CD14-positive monocyte (primary cell): ENCODE measurements at places on chromosomes 5 and 9. TPM values are rescaled to one million over a fixed set of nuclear protein-coding genes. Genes with fewer than 3 reads are reported as not detected.

DNA sequence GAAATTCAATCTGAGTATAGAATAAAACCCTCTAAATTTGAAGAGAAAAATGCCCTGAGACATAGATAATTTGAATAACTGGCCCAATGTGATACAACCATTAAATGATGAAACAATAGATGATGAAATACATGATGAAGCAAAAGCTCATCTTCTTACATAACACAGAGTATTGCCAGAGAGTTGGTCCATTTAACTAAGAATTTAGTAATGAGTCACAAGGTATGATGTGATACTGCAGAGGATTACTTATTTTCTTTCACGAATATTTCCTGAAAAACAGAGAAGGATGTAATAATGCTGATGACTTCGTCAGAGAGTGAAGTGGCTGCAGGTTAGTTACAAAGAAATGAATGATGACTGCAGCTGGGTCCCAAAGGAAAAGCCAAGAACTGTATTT lies 379.3 kb downstream of the CDH12 start:
- no peak overlapping the region for H3K27ac ChIP-seq
- H3K36me3 ChIP-seq, result no peaks in the 10 kb centered on the region
- H3K4me3 ChIP-seq, result no peak overlapping the region
- H3K27me3 ChIP-seq, result no peaks in the 10 kb centered on the region

DNA sequence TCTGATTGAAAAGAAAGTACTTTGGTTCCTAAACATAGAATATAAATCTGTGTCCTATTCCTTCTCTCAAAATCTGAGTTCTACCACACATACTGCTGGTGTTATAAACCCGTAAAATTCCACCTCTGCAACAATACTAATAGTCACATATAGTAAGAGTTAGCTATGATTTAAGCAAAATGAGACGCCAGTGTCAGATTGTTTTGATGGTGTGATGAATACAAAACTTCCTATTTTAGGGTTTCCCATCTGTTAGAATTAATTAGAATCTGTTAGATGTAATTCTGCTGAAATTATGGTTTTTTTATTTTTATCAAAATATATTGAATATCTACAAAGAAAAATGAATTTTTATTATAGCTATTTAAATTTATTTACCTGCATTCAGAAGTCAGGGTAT lies 26.7 kb downstream of the ARSK start:
- H3K4me3 ChIP-seq, result no peak overlapping the region
- no peaks in the 10 kb centered on the region for H3K4me1 ChIP-seq
- H3K27me3 ChIP-seq, result no peaks in the 10 kb centered on the region
- no peaks in the 10 kb centered on the region for H3K36me3 ChIP-seq

DNA sequence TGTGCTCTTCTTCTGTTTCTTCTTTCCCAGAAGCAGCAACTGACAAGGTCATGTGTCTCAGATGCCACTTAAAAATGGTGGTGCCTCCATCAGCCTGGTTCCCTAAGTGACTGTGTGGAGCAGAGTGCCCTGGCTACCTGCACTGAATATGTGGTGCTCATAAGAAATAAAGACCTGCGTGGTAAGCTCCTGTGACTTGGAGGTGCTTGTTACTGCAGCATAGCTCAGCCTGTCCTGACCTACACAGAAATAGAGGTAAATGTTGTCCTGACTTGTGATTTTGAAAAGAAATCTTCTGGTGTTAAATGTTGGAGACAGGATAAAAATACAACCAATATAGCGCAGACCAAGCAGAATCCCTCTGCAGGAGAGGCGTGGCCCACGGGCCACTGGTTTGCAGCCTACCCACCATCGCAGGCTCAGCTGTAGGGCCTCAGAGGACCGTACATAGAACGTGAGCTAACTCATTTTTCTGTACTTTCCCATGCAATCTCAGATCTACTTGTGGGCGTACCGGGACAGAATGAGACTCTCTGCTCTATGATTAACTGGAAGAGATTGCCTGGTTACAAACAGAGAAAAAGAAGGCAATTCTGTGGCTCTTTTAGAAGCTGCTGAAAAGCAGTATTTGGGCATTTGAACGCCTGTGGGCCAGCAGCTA lies 79.4 kb upstream of the UNC5A start:
- no peak for DNase-seq
- H3K27ac ChIP-seq, result no peak overlapping the region
- H3K27me3 ChIP-seq, result peaks cover 17% of the 10 kb centered on the region
- no peaks in the 10 kb centered on the region for H3K36me3 ChIP-seq
- H3K4me3 ChIP-seq, result no peak overlapping the region

Gene PKD2L2
- polyA plus RNA-seq, result 0.08 TPM

DNA sequence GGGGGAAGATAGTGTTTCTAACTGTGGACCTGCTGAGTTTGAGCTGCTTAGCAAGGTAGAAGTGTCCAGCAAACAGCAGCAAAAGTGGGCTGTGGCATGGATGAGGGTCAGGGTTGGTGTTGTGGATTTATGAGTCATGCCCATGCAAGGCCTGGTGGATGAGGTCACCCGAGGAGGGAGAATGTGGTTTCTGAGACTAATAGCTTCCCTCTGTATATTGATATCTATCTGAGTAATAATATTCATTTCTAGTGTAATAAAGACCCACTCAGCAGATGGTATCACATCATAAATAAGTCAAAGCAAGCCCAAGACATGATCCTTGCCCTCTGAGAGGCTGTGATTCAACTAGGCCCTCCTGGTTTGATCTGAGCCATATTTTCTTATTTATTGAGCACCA lies 597.8 kb upstream of the CLINT1 start:
- no peaks in the 10 kb centered on the region for H3K36me3 ChIP-seq
- DNase-seq, result peak; percentile 25
- H3K27ac ChIP-seq, result no peak overlapping the region

- H3K27me3 ChIP-seq, result no peaks in the 10 kb centered on the region
- H3K36me3 ChIP-seq, result no peaks in the 10 kb centered on the region
- H3K27ac ChIP-seq, result no peak overlapping the region
- H3K4me3 ChIP-seq, result no peak overlapping the region
- H3K4me1 ChIP-seq, result no peaks in the 10 kb centered on the region
Measured at GRCh38 chr9:27118916-27119315, 9.9 kb downstream of the TEK start.

- peak overlapping the region; percentile 30 for H3K27ac ChIP-seq
- no peak for DNase-seq
- H3K4me1 ChIP-seq, result no peaks in the 10 kb centered on the region
- H3K4me3 ChIP-seq, result no peak overlapping the region
- H3K36me3 ChIP-seq, result peaks cover 74% of the 10 kb centered on the region
- H3K27me3 ChIP-seq, result no peaks in the 10 kb centered on the region
Measured at GRCh38 chr9:89361816-89362646, 43.7 kb downstream of the SECISBP2 start.

Gene POU5F2
- polyA plus RNA-seq, result 0.01 and 0.05 TPM in 2 replicates

Gene ROR2
- polyA plus RNA-seq, result not detected in 2 replicates

Gene SPATA31D4
- polyA plus RNA-seq, result not detected

- no peak overlapping the region for H3K4me3 ChIP-seq
- H3K27ac ChIP-seq, result no peak overlapping the region
- H3K36me3 ChIP-seq, result no peaks in the 10 kb centered on the region
- H3K27me3 ChIP-seq, result no peaks in the 10 kb centered on the region
- peaks cover 46% of the 10 kb centered on the region for H3K4me1 ChIP-seq
- DNase-seq, result no peak
Measured at GRCh38 chr9:129604766-129605163, 16.1 kb downstream of the C9orf50 start.

- no peak overlapping the region for H3K27ac ChIP-seq
- no peak overlapping the region for H3K4me3 ChIP-seq
- no peaks in the 10 kb centered on the region for H3K27me3 ChIP-seq
- DNase-seq, result no peak
- no peaks in the 10 kb centered on the region for H3K4me1 ChIP-seq
Measured at GRCh38 chr5:108900668-108901067, 153.0 kb downstream of the FER start.

DNA sequence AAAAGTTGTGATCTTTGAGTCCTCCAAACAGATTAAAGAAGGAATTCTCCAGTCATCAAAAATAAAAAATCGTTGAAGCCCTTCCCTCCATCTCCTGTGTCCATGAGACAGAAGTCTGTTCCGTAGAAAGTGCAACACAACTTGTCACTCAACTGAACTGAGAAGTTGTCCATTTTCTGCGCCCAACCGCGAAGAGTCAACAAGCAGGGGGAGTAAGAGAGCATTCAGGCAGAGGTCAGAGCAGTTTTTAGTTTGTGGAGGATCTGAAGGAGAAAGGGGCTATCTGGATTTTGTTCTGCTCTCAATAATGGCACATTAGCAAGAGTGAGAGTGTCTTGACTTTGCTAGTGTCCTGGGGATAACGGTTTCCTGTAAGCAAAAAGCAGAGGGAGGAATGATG lies 303.9 kb downstream of the ICE1 start:
- DNase-seq, result no peak
- no peaks in the 10 kb centered on the region for H3K36me3 ChIP-seq
- no peaks in the 10 kb centered on the region for H3K27me3 ChIP-seq
- H3K27ac ChIP-seq, result no peak overlapping the region

GRCh38 chr5:16531063-16531648 lies 65.6 kb upstream of the ZNF622 start:
- DNase-seq, result no peak
- H3K36me3 ChIP-seq, result no peaks in the 10 kb centered on the region
- no peak overlapping the region for H3K27ac ChIP-seq
- no peaks in the 10 kb centered on the region for H3K4me1 ChIP-seq
- H3K4me3 ChIP-seq, result no peak overlapping the region

Gene CATSPER3
- 0.52 TPM for polyA plus RNA-seq

Gene FBXL17
- polyA plus RNA-seq, result 4.0 and 6.6 TPM in 2 replicates

DNA sequence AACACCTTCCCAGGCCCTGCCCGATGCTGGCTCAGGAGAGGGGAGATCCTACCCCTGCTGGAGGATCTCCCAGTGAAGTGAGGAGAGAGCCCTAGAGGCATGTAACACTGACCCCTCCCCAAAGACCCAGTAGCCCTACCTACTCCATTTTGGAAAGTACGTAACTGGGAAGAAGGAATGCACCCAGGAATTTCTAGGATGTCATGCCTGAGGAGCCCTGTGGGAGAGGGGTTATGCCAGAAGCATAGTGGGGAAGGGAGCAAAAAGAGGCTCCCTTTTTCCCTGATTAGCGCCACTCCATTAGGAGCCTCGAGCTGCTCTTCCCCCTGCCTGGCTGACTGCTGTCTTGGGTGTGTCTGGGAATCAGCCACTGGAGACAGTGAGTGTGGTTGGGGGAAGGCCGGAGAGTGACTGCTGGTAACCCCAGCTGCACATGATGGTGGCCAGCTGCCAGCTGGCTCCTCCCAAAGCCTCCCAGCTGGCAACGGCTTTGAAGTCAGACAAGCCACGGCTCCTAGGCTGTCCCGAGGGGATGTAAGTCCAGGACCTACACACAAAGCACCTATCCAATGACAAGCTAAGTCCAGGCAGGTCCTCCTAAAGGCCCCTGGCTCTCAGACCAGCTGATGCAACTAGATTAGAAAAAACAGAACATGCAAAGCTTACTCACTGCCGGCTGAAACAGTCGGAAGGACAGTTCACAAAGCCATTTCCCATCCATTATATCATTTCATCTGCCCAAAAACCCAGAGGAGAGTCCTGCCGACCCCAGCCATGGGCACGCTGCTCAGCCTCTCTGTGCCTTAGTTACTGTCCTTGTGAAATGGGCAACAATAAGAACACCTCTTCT lies 136.5 kb upstream of the ABCA1 start:
- H3K36me3 ChIP-seq, result no peaks in the 10 kb centered on the region
- H3K27me3 ChIP-seq, result no peaks in the 10 kb centered on the region

Gene PRDM9
- not detected in 2 replicates for polyA plus RNA-seq

DNA sequence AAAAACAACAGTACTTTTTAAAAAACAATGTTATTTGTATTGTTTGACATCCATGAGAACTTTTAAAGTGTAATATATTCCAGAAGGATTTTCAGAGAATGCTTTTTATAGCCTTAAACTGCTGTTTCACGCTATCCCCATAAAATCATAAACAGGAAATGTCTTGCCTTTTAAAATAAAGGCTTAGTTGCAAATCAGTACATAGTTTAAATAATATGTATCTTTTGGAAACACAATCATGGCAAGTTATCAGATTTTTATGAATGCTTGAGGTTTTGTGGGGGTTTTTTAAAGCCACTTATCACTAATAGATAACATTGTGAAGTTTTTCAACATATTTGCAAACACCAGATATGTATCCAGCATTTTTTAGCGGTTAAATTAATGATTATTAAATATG lies 37.2 kb upstream of the F2RL2 start:
- no peak overlapping the region for H3K4me3 ChIP-seq
- no peak overlapping the region for H3K27ac ChIP-seq
- DNase-seq, result no peak
- no peaks in the 10 kb centered on the region for H3K4me1 ChIP-seq
- H3K27me3 ChIP-seq, result no peaks in the 10 kb centered on the region

DNA sequence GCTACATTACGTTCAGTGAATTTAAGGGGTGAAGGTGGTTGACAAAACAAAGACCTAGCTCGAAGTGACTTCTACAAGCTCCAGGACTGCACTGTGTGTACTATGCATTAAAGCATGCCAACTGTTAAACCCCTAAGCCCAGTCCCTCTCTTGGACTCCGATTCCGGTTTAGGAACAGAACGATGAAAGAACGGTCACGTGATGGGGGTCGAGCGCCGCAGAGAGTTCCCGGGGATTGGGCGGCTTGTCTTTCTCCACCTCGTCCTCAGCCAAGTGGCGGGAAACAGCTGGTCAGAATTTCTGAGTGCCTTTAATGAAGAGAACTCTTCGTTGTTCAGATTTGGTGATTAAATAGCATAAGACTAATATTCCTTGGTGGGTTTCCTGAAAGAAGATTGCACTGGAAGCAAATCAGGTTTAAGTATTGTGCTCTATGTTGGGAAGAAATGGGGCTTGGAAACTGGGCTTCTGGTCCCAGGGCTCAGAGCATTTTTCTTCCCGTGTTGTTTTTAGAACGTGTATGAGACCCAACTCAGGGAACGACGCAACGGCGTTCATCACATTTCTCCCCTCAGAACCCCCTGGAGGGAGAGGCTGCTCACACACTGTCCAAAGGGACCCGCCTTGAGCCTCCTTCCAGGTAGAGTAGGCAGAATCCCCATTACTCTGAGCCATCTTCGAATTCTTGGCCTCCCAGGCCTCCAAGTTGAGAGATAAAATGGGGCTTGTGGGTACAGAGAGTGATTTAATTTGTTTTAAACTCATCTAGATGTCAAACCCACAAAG lies 25.3 kb downstream of the IRX2 start:
- H3K36me3 ChIP-seq, result no peaks in the 10 kb centered on the region
- H3K4me3 ChIP-seq, result no peak overlapping the region
- H3K4me1 ChIP-seq, result no peaks in the 10 kb centered on the region
- no peaks in the 10 kb centered on the region for H3K27me3 ChIP-seq
- H3K27ac ChIP-seq, result no peak overlapping the region
- no peak for DNase-seq

- no peaks in the 10 kb centered on the region for H3K27me3 ChIP-seq
- no peak overlapping the region for H3K4me3 ChIP-seq
- H3K4me1 ChIP-seq, result peaks cover 37% of the 10 kb centered on the region
- H3K36me3 ChIP-seq, result peaks cover 26% of the 10 kb centered on the region
- DNase-seq, result no peak
Measured at GRCh38 chr5:143124593-143124992, 278.9 kb downstream of the NR3C1 start.

Gene KIF24
- polyA plus RNA-seq, result 0.13 and 0.14 TPM in 2 replicates

DNA sequence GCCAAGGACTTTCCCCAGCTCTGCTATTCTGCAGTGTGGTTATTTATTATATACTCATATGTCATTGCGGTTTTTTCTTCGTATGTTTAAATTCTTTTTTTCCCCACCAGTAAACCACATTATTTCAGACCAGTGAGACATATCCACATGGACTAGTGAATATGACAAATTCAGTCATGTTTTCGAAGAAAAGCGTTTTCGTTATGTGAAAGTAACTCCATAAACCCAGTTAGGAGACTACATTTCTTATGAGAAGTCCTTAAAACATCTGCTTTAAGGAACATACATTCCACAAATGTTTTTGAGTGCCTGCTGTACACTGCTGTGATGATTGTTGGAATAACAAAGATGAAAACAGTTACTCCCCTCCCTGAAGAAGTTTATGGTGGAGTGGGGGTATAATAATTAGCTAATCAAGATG lies 591.8 kb upstream of the CLINT1 start:
- no peak for DNase-seq
- H3K4me3 ChIP-seq, result no peak overlapping the region
- no peaks in the 10 kb centered on the region for H3K36me3 ChIP-seq
- H3K27ac ChIP-seq, result no peak overlapping the region
- no peaks in the 10 kb centered on the region for H3K4me1 ChIP-seq

Gene GPR150
- not detected in 2 replicates for polyA plus RNA-seq

Gene COL27A1
- polyA plus RNA-seq, result not detected
